ENCODE measurements at places on chromosomes 16 and 17.

DNA sequence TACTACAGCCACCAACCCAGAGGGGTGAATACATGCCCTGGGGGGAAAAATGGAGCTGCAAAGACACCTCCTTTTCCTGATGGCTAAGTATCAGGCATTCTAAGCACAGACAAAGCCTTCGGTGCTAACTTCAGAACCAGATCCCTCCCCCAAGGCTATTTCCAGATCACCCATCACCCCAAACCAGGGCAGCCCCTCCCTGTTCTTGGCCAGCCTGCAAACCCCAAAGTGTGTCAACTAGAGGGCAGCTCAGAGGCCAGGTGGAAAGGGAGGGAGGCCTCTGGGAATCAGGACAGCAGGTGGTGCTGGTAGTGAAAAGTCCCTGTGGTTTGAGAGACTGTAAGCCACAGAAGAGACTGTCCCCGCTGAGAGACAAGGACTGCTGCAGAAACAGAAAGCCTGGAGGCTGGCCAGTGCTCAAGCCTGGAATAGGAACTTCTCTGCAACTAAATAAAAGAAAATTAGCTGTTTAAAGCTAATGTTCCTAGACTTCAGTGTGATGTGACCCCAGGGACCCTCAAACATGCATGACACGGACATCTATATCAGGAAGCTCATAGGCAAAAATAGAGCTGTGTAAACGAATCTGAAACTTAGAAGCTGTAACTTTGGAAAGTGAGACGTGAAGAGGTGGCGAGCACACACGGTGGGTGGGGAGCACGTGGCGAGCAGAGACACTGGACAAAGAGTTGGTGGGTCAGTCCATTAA is 9.1 kb downstream of the TUBG1 start:
- no peak for DNase-seq

GRCh38 chr17:76878568-76878967 is 10.4 kb downstream of the MGAT5B start:
- DNase-seq = no peak

DNA sequence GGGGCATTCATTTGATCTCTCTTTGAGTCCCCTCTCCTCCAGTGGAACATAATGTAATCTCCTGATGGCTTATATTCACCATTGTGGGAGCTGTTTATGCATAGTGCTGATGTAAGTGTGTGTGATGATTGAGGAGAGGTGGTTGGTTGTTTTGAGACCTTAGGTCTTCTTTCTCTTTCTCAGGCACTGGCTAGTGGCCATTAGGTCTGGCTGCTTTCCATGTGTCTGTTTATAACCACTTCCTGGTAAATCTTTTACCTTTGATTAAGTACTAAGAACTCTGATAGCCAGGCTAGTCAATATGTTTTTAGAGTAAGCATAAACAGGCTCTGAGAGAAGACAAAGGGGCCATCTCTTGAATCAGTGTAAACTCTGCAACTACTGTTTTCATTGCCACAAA is 27.9 kb downstream of the VAT1L start:
- DNase-seq = no peak

- DNase-seq = peak; percentile 21
Observed at GRCh38 chr17:37527249-37527851, 37.7 kb downstream of the DUSP14 start.

Data from CD4-positive, alpha-beta T cell treated with Interleukin-6 for 4 hours (primary cell).